NCI-H69 (cell line): ENCODE measurements at places on chromosomes 16 and 17.

DNA sequence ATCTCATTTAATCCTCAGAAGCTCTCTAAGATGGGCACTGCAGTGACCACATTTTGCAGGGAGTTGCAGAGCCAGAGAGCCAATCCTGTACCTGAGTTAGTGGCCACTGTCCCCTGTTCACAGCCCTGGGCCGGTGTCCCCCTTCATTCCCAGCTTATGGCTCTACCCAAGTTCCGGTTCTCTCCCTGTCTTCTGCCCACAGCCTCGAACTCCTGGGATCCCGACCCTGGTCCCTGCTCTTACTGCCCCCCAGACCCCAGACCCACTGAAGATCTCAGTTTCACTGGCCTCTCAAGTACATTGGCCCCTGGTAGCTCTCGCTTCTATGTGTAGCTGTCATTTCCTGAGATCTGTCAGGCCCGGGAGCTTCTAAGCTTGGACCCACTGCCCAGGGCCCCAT, 12.2 kb downstream of the ASGR2 start:
- no peak for DNase-seq

- DNase-seq: no peak
These were observed 8.5 kb upstream of the SIAH1 start for GRCh38 chr16:48393485-48394354.

DNA sequence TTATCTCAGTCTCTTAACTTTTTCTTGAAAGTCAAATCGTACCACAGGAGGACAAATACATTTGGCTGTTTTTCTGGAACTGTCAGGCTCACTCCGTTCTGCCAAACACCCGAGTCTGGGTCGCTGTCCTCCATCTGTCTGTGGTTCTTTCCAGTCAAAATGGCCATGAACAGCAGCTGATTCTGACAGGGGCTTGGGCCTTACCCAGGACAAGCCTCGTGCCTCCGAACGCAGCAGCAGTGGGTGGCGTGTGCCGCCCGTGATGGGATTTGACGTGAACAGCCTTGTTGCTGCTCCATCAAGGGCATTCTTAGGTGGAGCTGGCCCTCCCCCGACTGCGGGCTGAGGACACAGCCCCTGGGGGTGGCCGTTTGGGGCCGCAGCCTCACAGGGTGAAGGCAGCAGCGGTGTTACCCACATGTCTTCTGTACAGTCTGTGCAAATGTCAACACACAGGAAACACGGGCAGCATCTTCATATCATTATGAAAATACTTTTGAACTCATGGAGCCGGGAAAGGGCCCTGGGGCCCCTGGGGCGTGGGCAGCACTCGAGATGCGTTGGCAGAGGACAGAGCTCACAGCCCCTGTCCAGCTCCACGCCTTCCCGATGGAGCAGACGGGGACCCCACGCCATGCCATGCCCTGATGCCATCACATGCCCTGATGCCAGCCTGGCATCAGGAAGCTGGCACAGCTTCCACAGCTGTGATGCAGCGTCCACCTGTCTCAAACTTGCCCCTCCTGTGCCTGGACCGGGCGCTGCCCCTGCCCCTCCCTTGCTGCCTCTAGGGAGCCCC, 8.6 kb upstream of the ACSF3 start:
- no peak for DNase-seq

DNA sequence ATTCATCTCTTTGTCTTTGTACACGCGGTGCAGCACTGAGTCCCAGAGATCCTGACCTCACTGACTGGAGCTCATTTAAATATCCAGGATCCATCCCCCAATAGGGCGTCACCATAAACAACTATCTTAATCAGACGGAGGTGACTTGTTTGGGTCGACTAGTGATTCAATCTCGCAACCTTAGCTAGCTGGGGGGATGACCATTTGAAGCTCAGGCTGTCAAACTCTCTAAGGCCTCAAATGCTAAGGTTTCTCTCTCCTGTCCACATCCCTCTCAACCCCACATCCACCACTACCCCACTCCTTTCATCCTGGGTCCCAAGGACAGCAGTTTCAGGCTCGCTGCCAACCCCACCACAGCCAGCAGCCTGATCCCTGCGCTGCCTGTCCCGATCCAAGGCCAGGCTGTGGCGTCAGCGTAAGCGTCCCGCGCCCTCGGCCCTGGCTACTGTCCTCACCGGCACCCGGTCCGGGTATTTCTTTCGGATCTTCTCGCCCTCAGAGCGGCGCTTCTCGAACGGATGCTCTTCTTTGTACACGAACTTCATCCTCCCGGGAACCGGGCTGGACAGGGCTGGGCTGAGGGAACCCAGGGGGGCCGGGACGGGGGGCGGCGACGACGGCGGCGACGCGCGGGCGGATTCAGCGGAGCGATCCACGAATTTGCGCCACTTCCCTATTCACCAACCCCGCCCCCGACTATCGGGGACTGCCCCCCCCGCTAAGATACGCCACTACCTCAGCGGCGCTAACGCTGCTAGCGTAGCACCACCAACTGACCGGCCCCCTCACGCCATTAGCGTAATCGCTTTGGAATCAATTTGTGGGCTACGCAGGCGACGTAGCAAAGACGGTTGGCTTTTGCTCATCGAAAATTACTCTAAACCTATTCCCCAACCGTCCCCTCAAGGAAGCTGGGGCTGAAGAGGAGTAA, at the start of gene GABARAP:
TSS of gene GABARAP (minus strand) at position 667 of the 934 bp plus-strand sequence. CDS start at position 548, 119 bp downstream.
- peak; percentile 89 for DNase-seq

DNA sequence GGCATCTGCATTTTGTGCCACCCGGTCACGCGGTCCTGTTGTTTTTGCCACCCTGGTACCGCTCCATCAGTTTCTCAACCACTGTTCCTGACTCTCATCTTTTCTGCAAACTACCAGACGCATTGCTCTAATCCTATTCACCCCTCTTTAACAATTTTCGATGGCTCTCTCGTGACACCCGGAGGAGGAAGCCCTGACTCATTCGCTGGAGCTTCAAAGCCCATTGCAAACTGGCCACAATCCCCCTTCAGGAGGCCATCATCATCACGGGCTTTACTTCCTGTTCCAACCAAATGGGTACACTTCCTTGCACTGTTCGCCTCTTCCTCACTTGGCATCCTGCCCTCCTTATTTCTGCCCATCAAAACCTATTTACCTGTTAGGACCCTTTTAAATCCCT, 155.3 kb downstream of the RGS9 start:
- no peak for DNase-seq

DNA sequence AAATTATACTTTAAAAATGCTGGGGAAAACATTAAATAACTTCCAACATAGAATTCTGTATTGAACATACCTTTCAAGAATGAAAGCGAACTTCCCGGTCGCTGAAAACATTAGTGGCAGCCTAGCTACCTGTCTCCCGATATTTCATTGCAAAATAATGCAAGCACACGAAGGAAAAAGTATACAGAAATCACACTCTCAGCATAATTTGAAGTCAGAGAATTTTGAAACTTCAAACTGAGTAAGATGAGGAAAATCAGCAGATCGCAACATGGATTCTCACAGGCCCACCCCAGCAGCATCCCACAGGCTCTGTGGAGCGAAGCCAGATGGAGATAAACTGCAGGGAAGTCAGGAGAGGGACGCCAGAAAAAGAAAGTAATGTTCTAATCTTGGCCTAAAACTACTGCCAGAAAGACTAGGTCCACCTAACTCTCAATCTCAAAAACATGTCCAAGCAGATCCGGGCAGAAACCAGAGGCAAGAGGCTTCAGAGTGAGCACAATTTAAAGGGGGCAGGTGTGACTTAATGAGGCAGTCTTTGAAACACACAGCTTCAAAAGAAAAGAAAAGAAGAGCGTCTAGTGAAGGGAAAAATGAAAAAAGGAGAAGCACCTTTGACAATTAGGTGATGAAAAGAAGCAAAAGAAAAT, 4.8 kb upstream of the GOSR1 start:
- DNase-seq: peak; percentile 22
